Activated T-cell treated with anti-CD3 and anti-CD28 coated beads, Interleukin-2, amount 50 U/mL, for 1 hour (primary cell): ENCODE measurements at places on chromosomes 11 and 22.

GRCh38 chr22:27749597-27750225 lies 51.8 kb downstream of the MN1 start:
- DNase-seq: no peak

DNA sequence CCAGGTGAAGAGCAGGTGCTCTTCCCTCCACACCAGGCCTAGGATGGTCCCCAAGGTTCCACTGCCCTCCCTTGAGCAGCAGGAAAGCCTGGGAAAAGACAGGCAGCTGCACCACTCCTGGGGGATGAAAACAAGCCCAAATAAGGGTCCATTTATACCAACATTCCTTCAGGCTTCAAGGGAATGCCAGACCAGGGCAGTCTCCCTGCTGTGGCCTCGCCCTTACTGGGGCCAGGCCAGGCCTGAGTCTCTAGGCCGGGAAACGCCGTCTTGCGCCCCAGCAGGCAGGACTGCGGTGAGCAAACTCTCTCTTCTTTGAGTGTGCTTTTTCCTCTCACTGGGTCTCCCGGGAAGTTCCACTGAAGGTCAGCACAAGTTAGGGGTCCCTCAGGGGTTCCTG lies 443.5 kb downstream of the SOX6 start:
- no peak for DNase-seq

- DNase-seq: no peak
Observed at GRCh38 chr11:119419246-119419645, 3.7 kb downstream of the THY1 start.

DNA sequence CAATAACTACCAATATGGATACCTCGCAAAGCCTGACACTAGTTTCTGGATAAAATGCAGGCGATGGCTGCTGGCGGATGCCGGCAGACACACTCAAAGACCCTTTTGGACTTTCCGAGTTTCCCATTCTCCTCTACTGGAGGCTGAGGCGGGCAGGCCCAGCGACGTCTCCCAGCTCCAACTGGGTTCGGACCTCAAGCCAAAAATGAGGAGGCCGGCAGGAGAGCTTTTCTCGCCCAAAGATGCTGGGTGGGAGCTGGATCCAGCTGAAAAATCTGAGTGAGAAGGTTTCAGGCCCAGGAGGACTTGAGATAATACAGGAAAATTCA lies 428 bp upstream of the FEZ1 start:
- no peak for DNase-seq

DNA sequence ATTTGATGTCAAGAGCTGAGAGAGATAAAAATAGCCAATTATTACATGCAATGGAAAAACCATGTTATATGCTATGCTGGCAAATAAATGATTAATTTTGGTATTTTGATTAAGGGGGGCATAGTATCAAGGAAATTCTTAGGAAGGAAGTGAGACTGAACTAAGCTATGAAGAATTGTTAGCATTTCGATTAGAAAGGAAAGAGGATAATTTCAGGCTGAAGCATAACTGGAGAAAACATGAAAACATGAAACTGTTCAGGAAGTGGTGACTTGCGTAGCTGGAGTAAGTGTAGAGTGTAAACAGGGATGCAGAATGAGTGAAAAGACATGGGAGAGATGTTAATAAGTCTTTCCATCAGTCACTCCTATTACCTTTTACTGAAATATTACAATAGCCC lies 6.4 kb downstream of the ACRV1 start:
- no peak for DNase-seq

DNA sequence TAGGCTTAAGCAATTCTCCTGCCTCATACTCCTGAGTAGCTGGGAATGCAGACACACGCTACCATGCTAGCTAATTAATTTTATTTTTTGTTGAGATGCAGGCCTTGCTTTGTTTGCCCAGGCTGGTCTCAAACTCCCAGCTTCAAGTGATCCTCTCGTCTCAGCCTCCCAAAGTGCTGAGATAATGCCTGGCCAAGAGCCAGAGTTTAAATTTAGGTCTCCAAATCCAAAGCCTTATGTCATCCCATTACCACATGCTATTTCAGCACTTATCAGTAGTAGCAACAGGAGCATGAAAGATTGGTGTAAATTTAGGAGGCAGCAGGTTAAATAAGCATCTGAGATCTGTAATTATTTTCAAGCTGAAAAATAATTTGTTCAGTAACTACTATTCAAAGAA lies 326.1 kb upstream of the ANO5 start:
- no peak for DNase-seq

DNA sequence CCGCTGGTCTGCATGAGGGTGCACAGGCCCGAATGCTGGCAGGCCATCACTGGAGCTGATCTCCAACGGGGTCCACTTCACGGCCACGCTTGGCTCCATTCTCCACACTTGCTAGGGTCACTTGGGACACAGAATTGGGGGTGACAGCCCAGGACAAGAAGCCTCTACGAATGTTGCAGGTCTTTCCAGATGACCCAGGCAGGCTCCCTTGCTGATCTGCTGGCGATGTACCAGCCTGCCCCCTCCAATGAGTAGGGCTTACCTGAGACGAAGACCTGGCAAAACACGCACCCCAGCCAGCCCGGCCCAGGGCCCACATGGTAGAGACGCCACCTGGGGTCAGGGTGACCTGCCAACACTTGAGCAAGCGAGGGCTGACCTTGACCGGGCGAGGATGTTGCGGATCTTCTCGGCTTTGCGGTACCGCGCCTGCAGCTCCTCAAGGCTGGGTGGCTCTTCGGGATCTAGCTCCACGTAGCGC lies 44.9 kb downstream of the C11orf58 start:
- DNase-seq: no peak

DNA sequence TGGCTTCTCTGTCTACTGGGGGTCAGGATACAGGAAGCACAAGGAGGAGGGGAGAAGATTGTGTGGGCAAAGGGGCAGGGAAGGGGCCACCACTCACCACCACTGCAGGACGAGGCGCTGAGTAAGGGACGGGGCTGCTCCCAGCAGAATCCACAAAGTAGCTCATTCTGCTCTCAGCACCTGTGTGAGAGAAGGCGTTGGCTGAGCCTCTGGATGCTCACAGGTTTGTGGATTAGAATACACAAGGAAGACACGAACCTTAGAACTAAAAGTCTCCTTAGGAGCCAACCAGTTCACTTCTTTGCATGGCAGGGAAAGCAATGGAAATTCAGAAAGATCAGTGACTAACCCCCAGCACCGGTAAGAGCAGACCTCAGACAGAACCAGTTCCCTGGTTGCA lies 14.4 kb downstream of the ETS1 start:
- DNase-seq: no peak

- DNase-seq: no peak
Observed at GRCh38 chr22:21074102-21074715, 28.5 kb downstream of the LRRC74B start.

DNA sequence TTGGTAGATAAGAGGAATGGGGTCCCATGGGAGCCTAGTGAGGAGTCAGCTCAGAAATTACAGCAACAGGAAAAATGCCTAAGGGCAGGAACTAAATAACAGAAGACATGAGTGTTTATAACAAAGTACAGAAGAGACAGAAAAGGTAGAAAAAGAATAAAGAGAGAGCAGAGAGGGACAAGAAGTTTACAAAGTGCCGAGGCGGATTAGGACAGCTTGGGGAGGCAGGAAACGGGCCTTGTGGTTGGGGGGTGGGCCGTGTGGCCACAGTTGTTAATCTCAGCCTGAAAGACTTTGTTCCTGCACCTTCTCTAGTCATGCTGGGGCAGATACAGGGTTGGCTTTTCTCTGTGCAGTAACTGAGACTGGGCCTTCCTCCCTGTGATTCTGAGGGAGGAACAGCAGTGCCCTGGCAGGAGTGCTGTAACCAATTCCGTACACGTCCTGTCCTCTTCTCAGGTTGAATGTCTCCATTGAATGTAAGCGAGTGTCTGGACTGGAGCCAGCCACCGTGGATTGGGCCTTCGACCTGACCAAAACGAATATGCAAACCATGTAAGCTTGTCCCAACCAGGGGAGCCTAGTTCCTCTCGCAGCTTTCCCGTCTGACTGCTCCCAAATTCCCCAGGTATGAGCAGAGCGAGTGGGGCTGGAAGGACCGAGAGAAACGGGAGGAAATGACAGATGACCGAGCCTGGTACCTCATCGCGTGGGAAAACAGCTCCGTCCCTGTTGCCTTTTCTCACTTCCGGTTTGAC lies 13.2 kb downstream of the NAA40 start:
- DNase-seq: no peak

GRCh38 chr11:11035331-11035730 lies 177.5 kb upstream of the ZBED5 start:
- DNase-seq: no peak

DNA sequence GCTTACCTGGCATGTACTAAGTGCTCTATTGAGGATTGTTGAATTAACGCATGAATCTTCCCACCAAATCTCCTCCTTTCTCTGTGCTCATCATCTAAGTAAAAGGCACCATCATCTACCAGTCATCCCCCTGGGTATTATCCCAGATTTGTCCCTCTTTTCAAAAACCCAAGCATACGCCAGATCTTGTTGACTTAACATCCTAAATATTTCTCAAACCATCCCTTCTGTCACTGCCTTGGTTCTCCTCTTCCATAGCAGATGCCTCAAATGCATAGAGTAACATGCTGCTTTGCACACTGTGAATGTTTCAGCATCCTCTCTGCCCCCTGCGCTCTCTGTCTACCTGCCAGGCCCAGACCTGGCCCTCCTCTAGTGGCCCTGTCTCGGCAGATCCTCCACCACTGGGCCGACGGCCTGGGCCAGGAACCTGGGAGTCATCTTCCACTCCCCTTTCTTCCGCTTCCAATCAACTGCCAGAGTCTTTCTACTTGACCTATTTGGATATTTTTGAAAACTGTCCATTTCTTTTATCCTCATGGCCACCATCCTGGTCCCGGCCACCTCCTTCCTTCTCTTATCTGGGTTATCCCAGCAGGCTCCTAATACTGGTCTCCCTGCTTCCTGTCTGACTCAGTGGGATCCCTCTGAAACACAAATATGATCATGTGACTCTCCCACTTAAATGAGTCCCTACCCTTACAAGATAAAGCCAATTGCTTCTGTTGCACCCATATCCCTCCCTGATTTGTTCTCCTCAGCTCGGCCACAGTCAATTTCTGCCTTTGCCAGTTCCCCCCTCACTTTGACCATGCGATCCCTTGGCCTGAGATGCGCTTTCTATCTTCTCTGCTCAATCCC lies 3.4 kb upstream of the TAB1 start:
- no peak for DNase-seq

DNA sequence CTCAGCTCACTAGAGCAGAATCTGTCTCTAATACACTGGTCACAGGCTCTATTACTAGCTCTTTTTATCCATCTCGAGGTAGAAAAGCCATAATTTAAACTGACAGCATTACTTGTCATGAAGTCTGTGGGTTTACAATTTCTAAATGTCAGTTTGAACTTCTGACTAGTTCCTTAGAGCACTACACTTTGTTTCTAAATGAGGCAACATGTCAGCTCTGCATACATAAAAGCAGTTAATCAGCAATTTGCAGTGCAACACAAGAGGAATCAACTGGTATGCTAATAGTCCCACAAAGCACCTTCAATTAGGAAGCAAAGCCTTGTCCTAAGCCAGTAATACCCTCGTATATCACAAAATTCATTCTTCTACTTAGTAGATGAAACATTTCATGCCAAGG lies 321.3 kb downstream of the TTC28 start:
- DNase-seq: no peak

GRCh38 chr22:49271831-49272230 lies 555.8 kb downstream of the BRD1 start:
- DNase-seq: no peak

DNA sequence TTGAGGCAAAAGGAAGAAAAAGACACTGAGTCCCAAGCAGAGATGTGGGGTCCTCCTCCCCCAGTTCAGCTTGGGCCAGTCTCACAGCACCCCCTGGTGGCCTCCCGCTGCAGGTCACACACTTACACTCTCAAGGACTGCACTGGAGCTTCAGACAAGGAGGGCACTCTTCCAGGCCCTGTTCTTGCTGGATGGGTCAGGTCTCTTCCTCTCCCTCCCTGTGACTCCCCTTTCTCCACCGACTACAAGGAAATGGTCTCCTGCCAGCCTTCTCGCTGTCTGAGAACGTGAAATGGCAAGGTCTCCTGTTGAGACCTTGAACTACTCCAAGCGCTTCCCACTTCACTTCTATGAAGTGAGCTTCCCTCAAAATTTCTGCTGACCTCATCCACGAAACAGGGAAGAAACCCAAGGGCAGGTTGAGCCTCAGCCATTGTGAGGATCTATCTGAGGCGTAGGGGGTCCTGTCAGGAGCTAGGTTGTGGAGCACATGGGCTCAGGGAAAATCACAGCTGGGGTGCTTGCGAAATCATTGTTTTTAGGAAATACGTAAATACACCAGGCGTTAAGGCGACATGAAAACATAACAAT lies 11.2 kb upstream of the IGLL1 start:
- DNase-seq: peak; percentile 52

DNA sequence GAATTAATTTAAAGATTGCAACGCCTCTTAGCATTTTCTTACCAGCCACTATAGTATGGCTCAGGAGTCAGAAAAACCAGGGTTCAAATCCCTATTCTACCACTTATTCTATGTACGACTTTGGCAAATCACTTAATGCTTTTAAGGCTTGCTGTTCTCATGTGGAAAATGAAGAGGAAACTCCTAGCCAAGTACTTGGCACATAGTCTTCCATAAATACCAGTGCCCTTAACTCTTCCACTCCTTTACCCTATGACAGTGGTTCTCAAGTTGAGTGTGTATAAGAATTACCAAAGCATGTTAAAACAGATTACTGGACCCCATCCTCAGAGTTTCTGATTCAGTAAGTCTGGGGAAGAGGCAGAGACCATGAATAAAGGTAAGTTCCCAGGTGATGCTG lies 107.6 kb downstream of the RBFOX2 start:
- DNase-seq: no peak

DNA sequence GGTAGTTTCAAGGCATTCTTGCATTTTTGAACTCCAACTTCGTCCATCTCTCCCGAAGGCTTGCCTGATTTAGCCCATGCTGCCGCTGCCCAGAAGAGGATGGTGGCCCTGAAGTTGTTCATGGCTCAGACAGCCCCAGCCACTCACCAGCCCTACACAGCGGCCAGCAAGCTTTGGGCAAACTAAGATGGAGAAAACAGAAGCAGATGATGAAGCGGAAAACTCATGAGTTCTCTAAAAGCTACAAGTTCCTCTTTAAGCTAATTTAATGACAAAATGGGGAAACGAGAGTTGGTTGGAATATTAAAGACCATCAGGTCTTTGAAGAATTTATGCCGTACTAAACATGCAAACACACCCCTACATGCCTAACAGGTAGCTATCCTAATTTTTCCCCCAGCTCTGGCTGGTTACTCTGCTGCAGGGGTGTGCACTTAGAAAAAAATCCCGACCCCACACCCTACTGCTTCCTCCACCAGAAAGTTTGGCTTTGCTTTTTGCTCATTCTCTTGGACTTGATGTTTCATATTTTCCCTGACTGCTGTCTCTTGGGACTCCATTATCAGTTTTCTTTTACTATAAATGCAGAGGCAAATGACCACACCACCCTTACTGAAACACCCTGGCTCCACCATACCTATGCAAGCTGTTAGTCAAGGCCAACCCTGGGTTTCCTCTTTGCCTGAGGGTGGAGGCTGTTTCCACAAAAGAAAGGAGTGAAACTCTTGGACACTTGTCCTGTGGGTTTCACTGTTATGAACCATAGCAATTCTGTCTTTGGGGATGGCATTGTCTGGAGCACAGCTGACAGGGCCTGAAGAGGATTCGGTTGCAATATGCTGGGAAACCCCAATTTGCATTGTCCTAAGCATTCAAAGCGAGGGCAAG lies at the start of gene MPEG1:
Gene MPEG1 (minus strand): TSS at position 184 of the 888 bp plus-strand sequence. CDS start 62 bp downstream, at position 122.
- no peak for DNase-seq

- DNase-seq: no peak
Observed at GRCh38 chr11:116454020-116454645, 318.7 kb downstream of the BUD13 start.
